ENCODE measurements at places on chromosomes 5 and 9.

DNA sequence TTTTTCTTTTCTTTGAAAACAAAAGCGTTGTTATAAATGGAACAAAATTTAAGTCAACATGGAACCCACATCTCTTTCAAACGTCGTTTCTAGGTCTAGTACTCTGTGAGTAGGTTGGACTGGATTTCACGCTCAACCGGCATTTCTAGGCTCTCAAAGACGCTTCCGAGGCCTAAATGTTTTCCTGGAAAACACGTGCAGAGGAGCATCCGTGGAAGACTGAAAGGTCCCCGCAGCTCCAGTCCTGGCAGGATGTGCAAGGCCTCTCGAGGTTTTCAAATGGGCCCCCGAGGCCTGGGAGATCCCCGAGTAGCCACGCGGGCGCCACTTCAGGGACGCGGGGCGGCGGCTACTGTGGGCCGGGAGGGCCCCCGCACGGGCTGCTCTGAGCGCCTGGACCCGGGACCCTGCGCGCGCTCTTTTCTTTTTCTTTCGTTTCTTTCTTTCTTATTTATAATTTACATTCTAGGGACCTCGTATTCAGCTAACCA lies 4.2 kb upstream of the IRX2 start:
- DNase-seq = no peak

GRCh38 chr5:154087260-154087659 lies 48.5 kb downstream of the MFAP3 start:
- DNase-seq = peak; percentile 31

DNA sequence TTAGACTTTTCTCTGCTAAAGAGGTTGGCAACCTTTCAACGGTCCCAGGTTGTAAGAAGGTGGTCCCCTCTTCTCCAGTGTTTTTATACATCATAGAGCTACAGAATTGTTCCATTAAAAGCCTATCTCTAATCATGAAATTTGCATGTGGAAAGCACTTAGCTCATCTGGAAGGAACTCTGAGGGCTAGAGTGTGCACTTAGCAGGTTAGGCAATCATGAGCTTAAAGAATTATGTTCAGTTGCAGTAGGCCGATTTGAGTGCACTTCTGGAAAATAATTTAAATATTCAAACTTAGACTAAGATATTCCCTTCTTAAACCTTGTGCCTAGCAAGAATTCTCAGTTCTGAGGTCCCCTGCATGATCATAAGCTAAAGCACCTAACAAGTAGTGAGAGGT lies 468.7 kb downstream of the SPATA31D1 start:
- DNase-seq = no peak

DNA sequence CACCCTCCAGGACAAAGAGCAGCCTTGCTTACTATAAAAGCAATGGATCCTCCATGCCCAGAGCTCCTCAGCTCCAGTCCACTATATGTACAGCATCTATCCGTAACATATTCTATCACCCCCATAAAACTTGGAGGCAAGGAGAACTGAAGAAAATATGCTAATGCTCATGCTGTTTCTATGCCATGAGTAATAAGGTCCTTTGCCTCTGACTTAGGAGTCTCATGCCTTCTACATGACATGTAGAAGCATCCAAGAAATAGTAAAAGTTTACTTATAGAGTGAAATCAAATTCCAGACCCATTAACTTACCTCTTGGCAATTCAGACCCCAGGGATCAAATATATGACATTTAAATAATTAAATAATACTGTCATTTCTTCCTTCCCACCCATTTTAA lies 33.7 kb downstream of the SSBP2 start:
- peak; percentile 66 for DNase-seq

- no peak for DNase-seq
These were observed 2071.2 kb upstream of the CDH6 start for GRCh38 chr5:29122306-29122705.

GRCh38 chr5:161311965-161312364 lies 234.6 kb downstream of the GABRB2 start:
- no peak for DNase-seq

- no peak for DNase-seq
These were observed 17.8 kb downstream of the BOD1 start for GRCh38 chr5:173598686-173599085.

GRCh38 chr5:82909771-82910170 lies 167.4 kb downstream of the TMEM167A start:
- no peak for DNase-seq

- no peak for DNase-seq
These were observed 59.1 kb downstream of the DEPDC1B start for GRCh38 chr5:60640901-60641300.

- no peak for DNase-seq
These were observed 77.2 kb downstream of the FBXL7 start for GRCh38 chr5:15577132-15577531.

GRCh38 chr5:44048276-44048984 lies 340.8 kb downstream of the FGF10 start:
- no peak for DNase-seq

GRCh38 chr5:122180146-122180712 lies 50.9 kb downstream of the ZNF474 start:
- no peak for DNase-seq

- DNase-seq = no peak
These were observed 9.9 kb downstream of the GFPT2 start for GRCh38 chr5:180343110-180343830.

DNA sequence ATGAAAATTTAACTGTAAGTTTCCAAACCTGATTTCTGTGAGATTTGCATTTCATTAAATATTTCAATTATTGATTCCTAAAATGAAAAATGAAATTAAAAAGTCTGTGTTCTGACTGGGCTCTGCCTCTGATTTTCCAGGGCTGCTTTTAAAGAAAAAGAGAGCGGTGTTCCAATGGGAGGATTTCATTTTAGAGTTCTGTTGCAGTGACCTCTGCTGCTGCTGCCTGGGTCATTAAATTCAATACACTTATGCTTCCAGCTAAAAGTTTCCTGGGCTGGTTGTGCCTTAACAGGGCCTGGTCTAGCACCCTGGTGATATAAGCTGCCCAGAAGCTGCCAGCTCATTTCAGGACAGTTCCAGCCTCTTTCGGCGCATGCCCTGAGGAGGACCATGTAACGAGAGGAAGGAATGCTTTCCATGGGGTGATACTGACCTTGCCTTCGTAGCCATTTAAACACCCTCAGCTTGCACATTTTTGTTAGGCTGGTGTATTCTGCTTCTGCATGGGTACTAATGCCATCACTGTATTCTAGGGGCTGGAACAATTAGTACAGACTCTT lies 93.3 kb downstream of the TMEM174 start:
- DNase-seq = peak; percentile 61

GRCh38 chr5:73496984-73497457 lies 1.2 kb upstream of the BTF3 start:
- peak; percentile 79 for DNase-seq

- DNase-seq = no peak
These were observed 237.3 kb downstream of the DRD1 start for GRCh38 chr5:175206669-175207068.

GRCh38 chr9:127755061-127756060 lies 20.3 kb upstream of the TOR2A start:
- DNase-seq = no peak

GRCh38 chr9:91130796-91131318 lies 230.9 kb downstream of the AUH start:
- DNase-seq = peak; percentile 10

DNA sequence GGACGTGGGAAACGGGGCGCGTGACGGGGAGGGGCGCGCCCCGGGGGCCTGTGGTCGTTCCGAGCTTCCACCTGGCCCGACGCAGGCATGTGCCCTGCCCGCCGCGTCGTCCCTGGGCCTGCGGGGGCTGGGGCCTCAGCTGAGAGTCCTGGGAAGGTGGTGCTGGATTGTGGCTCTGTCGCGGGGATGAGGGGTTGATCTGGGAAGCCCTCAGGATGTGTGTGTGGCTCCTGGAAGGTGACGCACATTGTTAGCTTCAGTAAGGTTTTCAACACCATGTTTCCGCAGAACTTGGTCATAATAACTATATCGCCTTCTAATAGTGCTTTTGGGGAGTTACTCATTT lies 589.1 kb downstream of the MTRR start:
- DNase-seq = peak; percentile 31

DNA sequence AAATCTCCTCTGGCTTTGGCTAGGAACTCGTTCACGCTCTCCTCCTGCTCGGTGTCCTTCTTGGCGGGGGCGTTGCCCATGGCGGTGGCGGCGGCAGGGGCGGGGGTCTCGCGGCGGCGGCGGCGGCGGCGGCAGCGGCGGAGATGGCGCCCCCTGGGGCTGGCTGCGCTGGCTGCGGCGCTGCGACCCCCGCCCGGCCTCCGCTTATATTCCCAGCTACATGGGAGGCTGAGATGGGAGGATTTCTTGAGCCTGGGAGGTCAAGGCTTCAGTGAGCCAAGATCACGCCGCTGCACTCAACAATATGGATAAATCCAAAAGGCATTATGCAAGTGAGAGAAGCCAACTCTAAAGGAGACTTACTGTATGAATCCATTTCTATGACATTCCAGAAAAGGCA lies at the start of gene PRKACG:
Gene PRKACG, minus strand, starts transcription at position 101 of the 400 bp plus-strand sequence. Its CDS starts 21 bp downstream, at position 80.
- DNase-seq = no peak

GRCh38 chr5:130295235-130295634 lies 391.0 kb downstream of the CHSY3 start:
- DNase-seq = no peak
